Hindlimb muscle (tissue), 1 donor: ENCODE measurements at places on chromosomes 3 and 15.

DNA sequence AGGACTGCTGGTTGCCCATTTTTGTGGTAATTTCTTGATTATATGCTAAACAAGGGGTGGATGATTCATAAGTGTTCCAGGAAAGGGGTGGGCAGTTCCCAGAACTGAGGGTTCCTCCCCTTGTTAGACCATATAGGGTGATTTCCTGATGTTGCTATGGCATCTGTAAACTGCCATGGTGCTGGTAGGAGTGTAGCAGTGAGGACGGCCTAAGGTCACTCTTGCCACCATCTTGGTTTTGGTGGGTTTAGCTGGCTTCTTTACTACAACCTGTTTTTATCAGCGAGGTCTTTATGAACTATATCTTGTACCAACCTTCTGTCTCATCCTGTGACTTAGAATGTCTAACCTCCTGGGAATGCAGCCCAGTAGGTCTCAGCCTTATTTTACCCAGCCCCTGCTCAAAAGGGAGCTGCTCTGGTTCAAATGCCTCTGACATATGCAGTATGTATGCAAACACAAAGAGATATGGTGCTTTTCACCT is 46.2 kb downstream of the C3orf38 start:
- DNase-seq = no peak

- DNase-seq = no peak
These were observed 25.8 kb upstream of the MTHFS start for GRCh38 chr15:79922512-79923078.

DNA sequence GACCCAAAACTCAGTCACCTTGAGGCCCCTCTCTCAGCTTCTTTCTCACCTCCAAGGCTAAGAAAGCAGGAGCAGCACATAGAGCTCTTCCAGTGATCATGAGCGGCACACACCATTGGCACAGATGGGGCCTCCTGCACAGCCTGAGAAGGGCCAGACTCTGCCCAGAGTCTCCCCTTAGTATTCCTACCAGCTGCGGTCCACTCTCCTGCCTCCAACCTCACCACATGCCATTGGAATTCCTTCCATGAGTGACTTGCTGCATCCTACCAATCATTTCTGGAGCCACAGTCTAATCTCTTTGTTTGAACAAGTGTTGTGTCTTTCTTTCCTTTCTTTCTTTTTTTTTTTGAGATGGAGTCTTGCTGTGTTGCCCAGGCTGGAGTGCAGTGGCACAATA is 39.3 kb downstream of the CDCP1 start:
- DNase-seq = no peak

DNA sequence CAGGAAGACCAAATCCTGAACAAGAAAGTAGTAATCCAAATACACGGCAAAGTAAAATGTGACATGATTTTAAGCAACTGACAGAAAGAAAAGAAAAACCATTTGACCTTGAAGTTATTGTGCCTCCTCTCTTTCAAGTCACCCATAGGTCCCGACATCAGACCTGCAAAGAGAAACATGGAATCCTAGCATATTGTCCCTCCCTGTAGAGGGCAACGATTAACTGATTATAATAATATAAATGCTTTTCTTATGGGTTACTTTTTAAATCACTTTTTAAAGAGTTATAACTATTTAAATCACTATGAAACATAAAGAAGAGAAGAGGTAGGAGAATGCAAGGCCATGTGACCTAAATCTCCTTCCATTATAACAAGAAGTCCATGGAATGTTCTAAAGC is 143.2 kb upstream of the LIPC start:
- DNase-seq = no peak

DNA sequence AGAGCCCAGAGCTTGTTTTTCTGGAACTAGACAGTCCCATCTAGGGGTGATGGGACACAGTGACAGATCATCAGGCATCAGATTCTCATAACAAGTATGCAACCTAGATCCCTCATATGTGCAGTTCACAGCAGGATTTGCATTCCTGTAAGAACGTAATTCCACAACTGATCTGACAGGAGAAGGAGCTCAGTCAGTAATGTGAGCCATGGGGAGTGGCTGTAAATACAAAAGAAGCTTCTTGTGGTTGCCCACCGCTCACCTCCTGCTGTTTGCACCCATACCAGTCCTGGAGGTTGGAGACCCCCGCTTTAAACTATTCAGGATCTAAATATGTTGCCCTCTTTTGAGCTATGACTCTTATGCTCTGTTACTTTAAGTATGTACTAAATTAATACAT is 167.3 kb downstream of the ALCAM start:
- no peak for DNase-seq

GRCh38 chr3:21781355-21781754 is 30.3 kb upstream of the ZNF385D start:
- no peak for DNase-seq

DNA sequence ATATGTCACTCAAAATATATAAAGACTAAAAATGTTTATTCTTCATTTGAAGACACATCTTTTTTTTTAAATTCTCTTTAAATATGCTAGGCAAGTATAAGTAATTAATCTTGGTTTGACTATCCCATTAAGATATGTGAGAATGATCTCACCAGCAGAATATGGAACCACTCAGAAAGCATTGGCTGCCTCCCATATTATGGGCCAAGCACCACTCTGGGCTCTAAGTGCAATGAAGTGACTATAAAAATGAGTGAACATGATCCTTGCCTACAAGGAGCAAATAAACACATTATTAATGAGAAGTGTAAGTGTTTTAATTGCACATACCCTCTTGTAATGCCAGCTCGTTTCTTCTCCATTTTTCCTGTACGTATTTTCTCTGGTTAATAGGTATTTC is 328.5 kb downstream of the NAALADL2 start:
- DNase-seq = no peak

DNA sequence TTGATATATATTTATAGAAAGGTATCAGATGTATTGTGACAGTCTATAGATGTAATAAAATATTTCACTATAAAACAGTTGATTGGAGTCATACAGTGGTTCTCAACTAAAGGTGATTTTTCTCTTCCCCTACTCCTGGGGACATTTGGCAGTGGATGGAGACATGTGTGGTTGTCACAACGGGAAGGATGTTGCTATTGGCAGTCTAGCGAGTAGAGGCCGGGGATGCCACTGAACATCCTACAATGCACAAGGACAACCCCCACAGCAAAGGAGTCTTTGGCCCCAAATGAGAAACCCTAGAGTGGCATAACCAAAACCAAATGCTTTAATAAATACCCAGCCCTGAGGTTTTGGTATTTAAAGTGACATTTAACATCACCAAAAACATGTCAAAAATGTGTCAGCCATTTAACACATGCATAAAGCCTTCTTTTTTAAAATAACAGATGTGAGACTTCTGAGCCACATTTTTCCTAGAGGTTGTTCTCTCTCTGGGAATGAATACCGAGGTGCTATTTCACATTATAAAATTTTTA is 367.5 kb downstream of the PTPRG start:
- DNase-seq = no peak

GRCh38 chr15:33506781-33507296 is 196.1 kb downstream of the RYR3 start:
- no peak for DNase-seq

- no peak for DNase-seq
These were observed 29.1 kb upstream of the SCG3 start for GRCh38 chr15:51652084-51652668.

DNA sequence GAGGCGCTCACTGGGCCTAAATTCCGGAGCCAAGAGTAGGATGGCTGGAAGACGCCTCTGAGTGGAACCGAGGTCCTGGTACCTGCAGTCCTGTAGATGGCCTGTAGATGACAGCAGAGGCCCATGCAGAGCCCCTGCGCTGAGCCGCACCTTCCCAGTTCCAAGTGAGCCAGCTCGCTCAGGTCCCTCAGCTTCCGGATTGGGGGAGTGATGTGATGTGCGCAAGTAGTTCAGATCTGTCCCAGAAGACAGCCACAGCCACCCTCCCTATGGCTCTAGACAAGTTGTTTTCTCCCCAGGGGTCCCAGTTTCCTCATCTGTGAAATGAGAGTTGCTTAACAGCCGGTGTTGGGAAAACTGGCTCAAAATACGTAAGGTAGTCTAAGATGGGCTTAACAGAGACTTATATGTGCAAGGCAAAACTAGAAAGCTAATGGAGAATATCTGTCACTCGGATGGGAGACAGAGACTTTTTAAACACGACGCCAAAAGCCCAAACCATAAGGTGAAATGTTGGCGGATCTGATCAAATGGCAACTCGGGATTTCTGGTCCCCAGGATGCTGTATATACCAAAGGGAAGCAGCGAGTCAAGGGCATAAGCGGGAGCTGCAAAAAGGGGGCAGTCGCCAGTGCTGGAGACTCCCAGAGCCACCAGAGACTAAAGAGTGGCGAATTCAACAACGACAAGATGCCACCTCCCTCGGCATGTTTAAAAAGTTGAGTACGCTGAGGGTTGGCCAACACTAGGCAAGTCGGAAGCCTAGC is 765 bp upstream of the MAPKAPK3 start:
- DNase-seq = peak; percentile 83

- no peak for DNase-seq
These were observed 77.4 kb downstream of the SEC22A start for GRCh38 chr3:123279121-123279520.

DNA sequence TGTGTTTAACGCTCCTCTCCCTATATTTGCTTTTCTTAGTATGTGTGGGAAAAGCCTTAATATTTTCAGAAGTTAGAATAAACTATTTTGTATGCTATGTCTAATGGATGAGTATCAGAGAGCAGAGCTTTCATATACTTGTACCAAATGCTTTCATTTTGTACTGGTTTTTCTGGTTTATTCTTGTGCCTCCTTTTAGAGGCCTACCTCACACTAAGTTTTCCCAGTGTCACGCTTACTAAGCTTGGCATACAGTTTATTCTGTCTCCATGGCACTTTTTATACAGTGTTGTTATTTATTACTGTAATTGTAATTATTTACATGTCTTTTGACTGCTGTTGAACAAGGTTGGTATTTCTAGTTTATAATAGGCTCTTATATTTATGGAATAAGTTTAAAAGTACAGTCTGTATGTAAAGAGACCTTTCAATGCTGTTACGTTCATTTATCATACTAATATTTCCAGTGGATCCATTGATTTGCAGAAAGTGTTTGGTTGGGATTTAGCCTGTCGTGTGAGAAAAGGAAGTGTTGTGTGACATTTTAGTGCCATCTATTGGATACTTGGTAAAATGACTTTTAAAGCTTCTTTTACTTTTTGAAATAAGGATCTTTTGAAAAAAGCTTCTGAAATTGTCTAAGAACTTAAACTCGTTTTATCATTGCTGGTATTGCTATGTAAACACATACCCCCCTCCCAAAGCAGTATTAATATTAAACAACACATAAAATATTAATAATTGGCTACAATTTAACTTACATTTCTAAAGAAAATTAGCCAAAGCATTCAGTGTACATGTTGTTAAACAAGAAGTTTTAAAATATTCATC is 5.2 kb upstream of the EBLN2 start:
- DNase-seq = peak; percentile 15

DNA sequence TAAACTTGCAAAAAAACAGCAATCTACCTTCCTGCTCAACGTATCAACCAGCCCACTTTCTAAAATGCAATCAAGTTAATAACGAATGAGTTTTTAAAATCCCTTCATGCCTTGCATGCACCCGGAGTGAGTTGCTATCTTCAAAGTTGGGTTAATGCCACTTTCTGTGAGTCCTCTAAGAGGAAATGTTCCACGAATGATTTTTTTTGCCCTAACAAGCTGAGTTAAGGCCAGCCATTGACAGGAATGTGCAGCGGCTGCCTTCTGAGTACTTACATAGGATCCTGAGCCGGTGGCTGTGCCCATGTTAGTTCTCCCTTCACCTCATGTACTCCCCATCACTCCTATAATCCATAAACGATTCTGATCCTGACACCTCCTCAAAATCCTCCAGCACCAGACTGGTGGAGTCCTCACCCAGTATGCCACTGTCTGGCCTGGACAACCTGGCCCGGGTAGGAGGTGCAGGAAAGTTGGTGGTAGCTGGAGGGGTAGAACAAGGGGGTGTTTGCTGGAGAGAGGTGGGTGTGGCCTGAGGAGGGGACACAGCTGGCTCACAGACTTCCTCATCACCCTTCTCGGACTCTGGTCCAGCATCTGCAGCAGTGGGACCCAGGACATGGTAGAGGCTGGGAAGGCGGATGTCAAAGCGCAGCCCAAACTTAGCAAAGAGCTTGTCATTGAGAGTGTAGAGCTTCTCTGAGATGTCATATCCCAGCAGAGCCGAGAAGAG is 12.4 kb downstream of the POPDC2 start:
- DNase-seq = no peak

GRCh38 chr15:82571722-82572222 is 31.5 kb upstream of the RPS17 start:
- DNase-seq = peak; percentile 74

DNA sequence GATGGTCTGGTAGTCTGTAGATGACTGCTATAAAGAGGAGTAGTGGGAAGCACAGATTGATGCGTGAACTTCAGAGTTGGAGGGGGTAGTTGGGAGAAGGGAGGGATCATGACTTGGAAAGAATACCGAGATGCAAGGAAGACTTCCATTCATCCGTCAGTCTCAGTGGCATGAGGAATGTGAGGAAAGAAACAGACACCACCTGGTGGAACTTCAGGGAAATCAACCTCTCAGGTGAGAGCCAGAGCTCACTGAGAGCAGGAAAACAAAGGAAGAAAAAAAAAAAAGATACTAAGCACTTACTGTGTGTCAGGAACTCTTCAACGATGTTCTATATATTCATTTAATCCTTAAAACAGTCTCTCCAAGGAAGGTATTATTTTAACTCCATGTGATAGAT is 172.4 kb downstream of the OXSM start:
- no peak for DNase-seq

GRCh38 chr3:174844746-174845145 is 14.4 kb upstream of the NAALADL2 start:
- no peak for DNase-seq

DNA sequence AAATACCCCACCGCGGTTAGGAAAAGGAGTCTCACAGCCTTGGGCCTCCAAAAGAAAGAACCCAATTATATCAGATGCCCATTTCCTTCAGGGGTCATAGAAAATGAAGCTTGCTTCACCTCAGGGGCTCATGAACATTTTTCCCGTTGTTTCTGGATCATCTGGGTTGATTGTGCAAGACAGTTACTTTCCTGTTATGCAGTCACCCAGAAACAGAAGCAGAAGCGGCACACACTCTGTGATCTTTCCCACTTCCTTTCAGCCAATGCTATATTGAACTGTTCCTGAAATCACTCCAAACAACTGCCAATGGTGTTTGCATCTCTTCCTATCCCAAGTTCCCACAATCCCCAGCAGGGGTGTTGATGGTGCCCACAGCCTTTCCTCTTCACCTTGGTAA is 295.6 kb upstream of the RASGRP1 start:
- DNase-seq = no peak

DNA sequence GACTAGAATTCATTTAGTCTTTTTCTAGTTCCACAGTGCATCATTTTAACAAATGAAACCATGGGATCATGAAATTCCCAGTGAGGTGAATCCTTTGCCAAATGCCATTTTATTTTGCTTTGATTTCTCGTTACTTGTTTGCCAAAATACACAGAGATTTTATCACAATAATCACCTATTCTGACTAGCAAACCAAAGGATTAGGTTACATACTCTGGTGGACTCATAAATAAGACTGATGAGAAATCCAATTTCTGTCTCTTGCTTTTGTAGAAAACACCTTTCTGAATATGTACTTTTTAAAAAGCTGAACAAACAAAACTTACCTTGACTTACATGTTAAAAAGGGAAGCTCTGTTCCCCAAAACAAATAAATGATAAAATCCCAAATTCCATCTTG is 12.2 kb downstream of the ERC2 start:
- no peak for DNase-seq
